ENCODE measurements at places on chromosomes 16 and 17.

DNA sequence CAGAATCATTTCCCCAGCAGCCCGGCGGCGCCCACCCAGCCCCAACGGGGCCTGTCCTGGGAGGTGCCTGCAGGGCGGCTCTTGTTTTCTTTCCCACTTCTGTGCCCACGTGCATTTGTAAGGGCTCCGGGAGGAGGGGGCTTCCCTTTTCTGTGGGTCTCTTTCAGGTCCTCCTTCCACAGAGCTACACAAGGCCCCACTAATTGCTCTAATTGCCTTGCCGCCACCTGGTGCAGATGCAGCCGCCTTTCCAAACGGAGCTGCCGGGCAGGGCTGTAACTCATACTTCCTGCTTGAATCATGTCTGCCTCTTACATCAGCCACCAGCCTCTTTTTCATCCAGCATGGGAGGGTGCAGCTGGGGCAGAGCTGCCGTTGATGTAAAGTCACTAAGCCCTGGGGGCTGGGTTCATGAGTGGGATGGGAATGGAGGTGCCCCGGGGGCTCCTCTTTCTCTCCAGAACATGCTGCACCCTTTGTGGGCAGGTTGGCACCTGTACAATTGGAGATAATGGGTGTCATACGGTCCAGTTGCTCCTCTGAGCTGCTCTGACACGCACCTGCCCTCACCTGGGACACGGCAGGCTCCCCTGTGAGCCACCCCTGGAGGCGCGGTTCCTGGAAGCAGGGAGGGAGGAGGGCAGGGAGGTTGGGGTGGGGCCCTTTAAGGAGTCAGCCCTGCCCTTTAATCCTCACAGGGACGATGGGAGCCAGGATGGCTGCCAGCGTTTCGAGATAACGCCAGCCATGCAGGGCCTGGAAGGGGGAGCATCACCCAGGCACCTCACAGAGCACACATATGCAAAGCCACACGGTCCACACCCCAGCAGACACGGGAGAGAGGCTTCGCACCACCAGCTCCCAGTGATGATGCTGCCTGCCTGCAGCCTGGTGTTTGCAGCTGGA lies 41.1 kb upstream of the KLHDC4 start:
- DNase-seq = no peak

GRCh38 chr16:17972460-17972943 lies 364.0 kb downstream of the NPIPA8 start:
- DNase-seq = no peak

- peak; percentile 67 for DNase-seq
Observed at GRCh38 chr16:77675464-77676324, 46.6 kb upstream of the NUDT7 start.

DNA sequence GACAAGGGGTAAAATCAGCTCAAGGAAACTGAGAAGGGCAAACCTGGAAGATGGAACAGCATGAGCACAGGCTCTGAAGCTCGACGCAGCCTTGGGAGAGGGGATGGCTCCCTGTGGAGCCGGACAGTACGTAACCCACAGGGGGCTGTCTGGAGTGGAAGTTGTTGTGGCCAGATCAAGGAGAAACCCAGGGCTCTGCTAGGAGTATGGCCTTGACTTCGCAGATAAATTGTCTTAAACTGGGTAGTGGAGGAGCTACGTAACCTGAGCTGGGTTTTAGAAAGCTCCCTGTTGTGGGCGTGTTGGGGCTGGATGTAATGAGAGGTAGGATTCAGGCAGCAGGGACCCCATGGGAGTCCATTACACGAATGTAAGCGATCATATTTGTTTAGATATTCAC lies 25.5 kb upstream of the AXIN2 start:
- DNase-seq = no peak

- DNase-seq = no peak
Observed at GRCh38 chr16:7646821-7647500, 314.3 kb downstream of the RBFOX1 start.

- DNase-seq = no peak
Observed at GRCh38 chr17:18859256-18859655, 1.3 kb downstream of the PRPSAP2 start.

- DNase-seq = no peak
Observed at GRCh38 chr16:27242398-27242797, 26.2 kb downstream of the NSMCE1 start.

- DNase-seq = no peak
Observed at GRCh38 chr17:31272803-31273202, 24.2 kb downstream of the OMG start.

- DNase-seq = no peak
Observed at GRCh38 chr16:72481419-72481818, 309.5 kb upstream of the PMFBP1 start.

DNA sequence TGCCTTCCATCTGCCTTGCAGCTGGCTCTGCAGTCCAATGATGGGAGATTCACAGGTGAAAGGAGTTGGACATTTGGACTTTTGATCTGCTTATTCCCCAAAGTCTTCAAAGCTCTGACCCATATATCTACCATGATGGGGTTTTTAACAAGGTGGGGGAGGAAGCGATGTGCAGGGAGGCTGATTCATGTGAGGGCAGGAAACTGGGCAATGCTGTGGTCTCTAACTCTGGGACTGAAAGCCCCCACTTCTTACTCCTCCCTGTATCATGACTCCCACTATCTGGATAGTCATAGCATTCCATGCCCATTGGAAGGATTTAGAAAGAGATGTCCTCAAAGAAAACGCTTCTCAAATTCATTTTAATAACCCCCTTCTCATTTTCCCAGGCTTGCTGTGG lies 16.3 kb downstream of the HOXB1 start:
- DNase-seq = no peak

- DNase-seq = peak; percentile 73
Observed at GRCh38 chr17:82228278-82228841, 482 bp upstream of the SLC16A3 start.

DNA sequence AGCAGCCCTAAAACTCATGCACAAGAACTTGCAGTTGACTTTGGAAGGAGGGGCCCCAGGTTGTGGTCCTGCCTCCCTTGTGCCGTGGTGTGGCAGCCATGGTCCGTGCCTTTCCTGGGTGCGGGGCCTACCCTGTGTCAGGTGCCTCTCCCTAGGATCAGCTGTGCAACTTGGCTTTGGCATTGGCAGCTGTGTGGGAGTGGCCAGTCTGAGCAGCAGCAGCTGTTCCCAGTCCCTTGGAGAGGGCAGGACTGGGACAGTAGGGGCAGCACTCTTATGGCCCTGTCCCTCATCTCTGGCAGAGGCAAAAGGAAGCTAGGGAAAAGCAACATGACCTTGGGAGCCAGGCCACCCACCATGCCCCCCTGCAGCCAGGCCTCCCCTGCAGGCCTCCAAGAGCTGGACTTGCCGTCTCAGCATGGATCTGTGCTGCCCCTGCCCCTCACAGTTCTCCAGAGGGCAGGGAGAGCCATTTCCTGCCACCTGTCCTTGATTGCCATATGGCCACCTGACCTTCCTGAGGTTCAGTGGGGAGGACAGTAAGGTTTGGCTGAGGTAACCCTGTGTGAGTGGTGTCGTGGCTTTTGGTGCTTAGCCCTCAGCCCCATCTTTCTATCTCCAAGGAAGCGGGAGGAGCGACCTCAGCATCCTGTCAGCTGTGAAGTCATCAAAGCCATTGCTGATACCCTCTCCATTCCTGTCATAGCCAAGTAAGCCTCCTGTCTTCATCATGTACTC lies 15.5 kb upstream of the NFATC3 start:
- DNase-seq = peak; percentile 62

GRCh38 chr17:52201767-52202519 lies 43.4 kb upstream of the CA10 start:
- DNase-seq = no peak

DNA sequence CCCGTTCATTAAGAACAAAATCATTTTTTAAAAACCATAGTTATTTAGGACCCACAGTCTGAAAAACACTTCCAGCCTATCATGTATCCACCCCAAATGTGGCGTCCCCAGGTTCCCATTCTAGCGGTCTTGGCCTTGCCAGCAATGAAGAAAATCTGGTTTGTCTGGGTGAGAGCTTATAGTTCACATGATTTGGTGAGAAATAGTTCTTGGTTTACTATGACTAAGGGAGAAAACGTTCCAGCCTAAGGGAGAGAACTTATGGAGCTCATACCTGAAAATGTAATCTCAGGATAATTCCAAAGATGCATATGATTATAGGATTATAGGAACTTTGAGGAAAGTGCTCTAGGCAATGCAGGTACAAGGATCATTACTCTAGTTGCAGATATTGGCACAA lies 4.8 kb downstream of the MARVELD3 start:
- DNase-seq = no peak

- peak; percentile 69 for DNase-seq
Observed at GRCh38 chr17:56653877-56654276, 60.4 kb downstream of the NOG start.

DNA sequence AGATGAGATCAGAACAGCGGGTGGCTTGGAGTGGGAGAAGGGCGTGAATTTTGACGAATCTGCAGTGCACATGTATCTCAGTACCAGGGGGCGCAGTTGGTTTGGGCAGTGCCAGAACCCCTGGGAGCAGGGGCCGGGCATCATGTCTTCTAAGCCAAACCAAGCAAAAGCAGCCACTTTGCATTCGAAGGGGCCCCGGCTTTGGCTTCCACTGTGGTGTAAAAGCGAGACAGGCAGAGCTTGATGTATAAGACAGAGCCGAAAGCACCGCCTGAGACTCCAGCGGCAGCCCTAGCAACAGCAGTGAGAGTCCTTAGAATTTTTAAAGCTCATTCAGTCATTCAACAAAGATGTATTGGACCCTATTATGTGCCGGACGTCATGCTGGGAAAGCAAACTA lies 3.8 kb upstream of the XYLT1 start:
- no peak for DNase-seq

DNA sequence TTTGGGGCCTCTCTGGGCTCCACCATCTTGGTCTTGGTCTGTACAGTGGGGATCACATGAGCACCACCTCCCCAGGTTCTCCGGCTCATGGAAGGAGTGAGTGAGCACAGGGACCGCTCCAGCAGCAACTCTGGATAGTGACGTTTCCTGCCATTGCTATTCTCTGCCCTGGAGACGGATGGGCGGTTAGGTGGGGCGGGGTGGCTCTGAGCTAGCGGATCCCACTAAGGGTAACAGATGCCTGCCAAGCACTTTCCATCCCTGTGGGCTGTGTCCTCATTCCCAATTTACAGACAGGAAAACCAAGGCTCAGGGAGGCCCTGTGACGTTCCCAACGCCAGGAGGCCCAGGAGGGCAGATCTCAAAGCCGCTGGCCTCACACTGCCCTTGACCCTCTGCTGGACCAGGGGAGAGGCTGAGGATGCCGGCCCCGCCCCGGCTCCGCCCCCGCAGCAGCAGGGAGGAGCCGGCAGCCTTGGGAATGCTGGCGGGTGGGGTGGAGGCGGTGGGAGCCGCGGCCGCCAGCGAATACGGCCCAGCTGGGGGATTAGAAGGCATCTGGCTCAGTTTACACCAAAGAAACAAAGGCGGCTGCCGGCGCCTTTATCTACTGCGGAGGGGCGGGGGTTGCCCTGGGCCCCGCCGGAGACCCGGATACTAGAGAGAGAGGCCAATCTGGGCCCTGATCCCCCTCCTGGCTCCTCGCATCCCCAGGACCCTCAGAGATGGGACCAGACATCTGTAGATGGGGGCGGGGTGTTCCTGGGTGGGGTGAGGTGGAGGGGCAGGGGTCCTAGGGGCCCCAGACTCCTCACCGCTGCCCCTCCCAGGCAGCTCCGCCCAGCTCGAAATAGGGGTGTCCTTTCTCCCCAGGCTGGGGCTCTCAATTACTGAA lies 122.3 kb upstream of the CIBAR2 start:
- no peak for DNase-seq

DNA sequence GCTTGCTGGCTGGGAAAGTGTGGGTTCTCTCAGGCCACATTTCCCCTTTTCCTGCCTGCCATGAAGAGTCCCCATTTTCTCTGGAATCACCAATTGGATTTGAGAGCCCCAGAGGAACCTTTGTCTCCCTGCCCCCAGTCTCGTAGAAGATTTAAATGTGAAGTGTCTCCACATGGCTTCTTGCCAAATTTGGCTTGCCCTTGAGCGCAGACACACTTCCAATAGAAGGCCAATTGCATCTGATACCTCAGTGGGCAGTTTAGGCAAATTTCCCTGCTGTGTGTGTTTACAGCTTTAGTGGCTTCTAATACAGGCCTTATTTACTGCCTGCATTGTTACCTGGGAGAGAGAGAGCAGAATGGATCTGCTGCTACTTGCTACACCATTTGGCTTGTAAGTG lies 29.7 kb downstream of the CDK5R1 start:
- no peak for DNase-seq

- no peak for DNase-seq
Observed at GRCh38 chr16:77660311-77660710, 62.0 kb upstream of the NUDT7 start.

DNA sequence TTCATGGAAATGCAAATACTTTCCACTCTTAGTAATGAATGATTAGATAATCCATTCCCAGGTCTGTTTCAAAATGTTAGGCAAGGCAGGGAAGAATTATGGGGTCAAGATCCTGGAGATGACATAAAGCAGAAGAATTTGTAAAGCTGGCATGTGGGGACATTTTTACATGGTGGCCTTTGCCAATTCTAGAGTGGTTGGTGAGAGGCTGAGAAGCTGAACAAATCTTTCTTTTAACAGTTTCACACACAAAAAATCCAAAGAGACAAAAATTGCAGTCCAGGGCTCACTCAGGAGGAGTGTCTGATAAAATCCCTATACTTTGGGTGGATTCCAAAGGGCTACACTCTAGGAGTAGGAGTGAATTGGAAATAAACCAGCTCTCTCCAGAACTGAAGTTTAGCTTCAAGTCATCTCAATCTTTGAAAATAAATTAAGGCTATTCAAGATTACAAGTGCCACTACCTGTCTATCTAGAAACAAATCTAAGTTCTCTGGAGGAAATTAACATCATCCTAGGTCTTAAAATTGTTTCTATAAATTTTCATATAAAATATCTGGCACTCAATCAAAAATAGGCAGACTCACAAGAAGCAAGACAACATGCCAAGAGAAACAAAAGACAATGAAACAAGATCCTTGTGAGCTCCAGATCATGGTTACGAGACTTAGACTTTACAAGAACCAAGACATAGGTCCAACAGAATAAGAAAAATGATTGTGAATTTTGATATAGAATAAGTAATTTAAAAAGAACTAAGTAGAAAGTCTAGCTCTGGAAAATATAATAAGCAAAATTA lies 113.0 kb upstream of the AXIN2 start:
- DNase-seq = no peak

GRCh38 chr17:37109731-37110710 lies 161.3 kb downstream of the AATF start:
- DNase-seq = no peak

- DNase-seq = no peak
Observed at GRCh38 chr17:9266031-9266680, 244.8 kb downstream of the NTN1 start.

Measured in CD4-positive, alpha-beta T cell treated with Interleukin-10 for 1 hour (primary cell).